ENCODE measurements at places on chromosomes 12 and 14.

DNA sequence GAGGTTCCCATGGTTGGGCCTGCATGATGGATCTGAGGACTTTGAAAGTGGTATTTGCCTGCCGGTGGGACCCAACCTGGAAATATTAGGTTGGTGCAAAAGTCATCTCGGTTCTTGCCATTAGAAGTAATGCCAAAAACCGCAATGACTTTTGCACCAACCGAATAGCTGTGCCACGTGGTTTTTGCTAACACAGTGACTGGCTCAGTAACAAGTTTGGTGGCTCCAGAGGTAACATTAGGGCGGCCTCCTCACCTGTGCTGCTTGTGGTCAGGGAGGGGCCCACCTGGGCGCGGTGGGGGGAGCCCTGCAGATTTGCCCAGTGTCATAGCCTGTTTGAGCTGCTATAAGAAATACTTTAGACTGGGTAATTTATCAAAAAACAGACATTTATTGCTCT is 1.8 kb downstream of the BDKRB2 start:
- no peak for DNase-seq

DNA sequence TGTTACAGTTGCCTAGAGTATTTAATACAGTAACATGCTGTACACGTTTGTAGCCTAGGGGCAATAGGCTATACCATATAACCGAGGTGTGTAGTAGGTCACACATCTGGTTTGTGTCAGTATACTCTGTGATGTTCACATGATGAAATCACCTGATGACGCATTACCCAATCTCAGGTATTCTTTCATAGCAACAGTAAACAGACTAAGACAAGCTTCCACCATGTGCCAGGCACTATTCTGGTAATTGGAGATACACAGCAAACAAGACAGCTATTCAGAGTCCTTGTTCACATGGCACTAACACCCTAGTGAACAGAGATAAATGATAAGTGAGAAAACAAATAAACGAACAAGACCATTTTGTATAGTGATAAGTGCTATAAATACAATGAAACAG is 3.8 kb upstream of the PDE3A start:
- DNase-seq = no peak

DNA sequence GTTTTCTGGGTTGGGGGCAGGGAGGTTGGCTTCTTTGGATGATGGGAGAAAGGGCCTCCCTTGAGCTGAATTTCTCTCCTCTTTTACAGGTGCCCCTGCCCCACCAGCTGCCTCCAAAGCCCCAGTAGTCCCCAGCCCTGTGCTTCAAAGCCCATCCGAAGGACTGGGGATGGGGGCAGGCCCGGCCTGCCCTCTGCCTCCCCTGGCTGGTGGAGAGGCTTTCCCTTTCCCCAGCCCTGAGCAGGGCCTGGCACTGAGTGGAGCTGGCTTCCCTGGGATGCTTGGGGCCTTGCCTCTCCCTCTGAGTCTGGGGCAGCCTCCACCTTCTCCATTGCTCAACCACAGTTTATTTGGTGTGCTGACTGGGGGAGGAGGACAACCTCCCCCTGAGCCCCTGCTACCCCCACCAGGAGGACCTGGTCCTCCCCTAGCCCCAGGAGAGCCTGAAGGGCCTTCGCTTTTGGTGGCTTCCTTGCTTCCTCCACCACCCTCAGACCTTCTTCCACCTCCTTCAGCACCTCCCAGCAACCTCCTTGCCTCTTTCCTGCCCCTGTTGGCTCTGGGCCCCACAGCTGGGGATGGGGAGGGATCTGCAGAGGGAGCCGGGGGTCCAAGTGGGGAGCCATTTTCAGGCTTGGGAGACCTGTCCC is 4.0 kb downstream of the MBD6 start:
- DNase-seq = no peak

DNA sequence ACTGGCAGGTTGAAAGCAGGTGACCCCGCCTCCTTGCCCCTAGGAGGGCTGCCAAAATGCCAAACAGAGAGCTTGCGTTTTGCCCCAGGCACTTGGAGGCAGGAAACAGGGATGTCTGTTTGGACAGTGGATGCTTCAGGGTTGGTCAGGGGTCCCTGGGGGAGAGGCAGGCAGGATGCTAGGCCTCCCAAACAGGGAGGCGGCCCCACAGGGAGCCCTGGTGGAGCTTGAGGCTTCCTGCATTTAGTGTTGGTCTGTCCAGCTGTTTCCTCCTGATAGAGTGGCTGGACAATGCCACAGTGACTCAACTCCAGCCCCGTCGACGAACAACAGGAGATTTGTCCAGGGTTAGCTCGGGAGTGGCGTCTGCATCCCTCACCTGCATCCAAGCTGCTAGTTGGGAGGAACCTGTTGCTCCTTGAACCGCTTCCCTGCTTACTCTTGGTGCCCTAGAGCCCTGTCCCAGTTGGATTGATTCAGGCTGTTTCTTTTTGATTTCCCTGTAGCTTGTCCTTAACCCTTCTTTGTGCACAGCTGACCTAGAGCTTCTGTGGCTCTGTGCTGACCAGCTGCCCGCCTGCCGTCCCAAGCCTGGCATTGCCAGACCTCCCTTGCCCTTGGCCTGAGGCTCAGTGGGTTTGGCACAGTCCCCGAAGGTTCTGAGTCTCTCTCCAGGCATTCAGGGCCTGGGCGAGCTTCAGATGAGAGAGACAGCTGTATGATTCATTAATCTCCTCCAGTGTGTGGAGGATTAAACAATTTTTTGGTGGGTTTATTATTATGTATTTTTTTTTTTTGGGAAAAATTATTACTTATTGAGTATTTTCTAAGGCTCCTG is 45.9 kb downstream of the TSPAN9 start:
- DNase-seq = no peak

DNA sequence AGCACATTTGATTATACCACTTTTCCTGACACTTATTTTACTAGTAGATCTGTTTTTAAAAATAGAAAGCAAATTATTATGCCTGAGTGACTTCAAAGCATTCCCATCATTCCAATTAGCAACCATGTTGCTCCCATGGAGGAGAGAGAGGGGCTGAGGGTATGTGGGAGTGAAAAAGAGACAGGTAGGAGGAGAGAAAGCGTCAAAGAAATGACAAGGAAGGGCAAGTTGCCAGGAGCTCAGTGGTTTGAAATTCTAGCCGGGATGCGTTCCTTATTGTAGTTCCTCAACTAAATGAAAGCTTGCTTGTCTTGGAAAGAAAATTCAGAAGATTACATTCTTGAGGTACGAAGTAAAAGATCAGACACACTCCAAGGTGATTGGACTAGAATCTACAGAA is 92.4 kb upstream of the PKP2 start:
- no peak for DNase-seq

GRCh38 chr12:113464852-113465719 is 6.6 kb downstream of the LHX5 start:
- DNase-seq = no peak

- peak; percentile 47 for DNase-seq
Measured at GRCh38 chr12:51721282-51721940, 127.1 kb downstream of the FIGNL2 start.

- DNase-seq = no peak
Measured at GRCh38 chr14:91869556-91869955, 2.2 kb upstream of the TC2N start.

- no peak for DNase-seq
Measured at GRCh38 chr12:117050060-117050459, 49.2 kb downstream of the TESC start.

- no peak for DNase-seq
Measured at GRCh38 chr12:95054206-95054605, 19.2 kb downstream of the NR2C1 start.

- no peak for DNase-seq
Measured at GRCh38 chr12:112822056-112822455, 30.5 kb downstream of the RPH3A start.

GRCh38 chr14:91376547-91377477 is 40.8 kb downstream of the CCDC88C start:
- DNase-seq = no peak

GRCh38 chr12:132398386-132398991 is 69.1 kb upstream of the GALNT9 start:
- no peak for DNase-seq

GRCh38 chr12:4909734-4910501 is at the start of gene KCNA1:
TSS of gene KCNA1 (plus strand) at chr12:4909905. CDS start at chr12:4911379, 1,474 bp downstream.
- DNase-seq = no peak

DNA sequence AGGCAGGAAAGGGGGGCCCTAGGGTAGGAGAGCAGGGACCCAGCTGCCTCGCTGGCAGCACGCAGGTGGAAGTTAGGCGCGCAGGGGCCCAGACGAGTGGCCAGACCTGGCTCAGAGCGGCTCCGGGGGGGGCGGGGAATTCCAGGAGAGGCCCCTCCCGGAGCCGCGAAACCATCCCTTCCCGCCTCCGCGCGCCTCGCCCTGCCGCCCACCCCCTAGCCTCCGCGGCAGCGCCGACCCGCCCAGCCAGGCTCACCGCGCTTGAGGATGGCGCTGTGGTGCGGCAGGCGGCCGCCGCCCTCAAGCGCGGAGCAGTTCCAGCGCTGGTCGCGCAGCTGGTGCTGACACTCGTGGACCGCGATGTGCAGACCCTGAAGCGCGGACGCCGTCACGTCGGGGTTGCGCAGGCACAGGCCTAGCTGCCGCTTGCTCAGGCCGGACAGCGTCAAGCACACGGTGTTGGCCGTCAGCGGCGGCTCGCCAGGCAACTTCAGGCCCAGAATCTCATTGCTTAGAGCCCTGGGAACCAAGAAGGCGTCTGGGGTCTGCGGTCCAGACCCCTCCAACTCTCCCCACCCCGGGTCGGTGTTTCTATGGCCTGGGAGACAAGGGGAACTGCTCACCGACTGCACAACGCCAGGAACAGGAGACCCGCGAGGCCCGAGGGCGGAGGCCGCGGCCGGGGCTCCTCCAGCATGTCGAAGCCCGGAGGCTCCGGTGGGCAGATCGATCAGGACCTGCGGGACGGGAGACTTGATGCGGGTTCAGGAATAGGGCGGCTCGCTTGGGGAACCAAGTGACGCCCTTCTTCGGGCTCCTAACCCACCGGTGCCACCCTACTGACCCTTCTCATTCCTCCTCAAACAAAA is 1.5 kb downstream of the WNT10B start:
- DNase-seq = no peak

DNA sequence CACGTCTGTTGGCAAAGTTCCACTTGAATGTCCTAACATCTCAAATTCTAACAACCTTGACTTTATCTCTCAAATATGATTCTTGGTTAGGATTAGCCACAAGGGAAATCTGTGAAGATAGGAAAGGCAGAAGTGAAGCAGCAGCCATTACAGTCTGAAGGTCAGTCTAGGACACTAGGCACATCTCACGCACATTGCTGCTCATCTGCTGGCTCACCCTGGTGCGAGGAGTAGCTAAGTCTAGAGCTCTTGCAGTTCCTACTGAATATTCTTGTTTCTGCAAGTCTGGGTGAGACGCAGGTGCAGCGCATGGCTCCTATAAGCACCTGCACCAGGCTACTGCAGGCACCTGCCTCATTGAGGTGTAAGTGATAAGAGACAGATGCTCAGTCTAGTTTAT is 6.4 kb upstream of the SLC25A3 start:
- no peak for DNase-seq

DNA sequence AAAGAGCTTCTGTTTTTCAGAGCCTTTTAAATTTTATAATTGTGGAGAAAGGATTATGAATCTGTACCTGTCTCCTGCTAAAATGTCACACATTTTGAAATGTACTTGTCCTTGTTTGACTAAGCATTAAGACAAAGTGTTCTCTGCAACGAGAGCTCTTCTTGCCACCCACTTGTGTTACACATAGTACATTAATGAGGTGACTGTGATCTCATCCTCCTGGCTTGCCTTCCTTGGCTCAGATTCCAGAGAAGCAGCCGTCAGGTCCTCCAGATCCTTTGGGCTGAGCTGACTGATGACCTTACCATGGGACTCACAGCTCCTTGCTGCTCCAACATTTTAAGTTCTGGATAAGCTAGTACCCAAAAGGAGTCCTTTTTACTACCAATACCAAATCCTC is 81.4 kb downstream of the BBS10 start:
- no peak for DNase-seq

GRCh38 chr12:19206493-19207077 is 77.1 kb downstream of the PLEKHA5 start:
- DNase-seq = no peak

DNA sequence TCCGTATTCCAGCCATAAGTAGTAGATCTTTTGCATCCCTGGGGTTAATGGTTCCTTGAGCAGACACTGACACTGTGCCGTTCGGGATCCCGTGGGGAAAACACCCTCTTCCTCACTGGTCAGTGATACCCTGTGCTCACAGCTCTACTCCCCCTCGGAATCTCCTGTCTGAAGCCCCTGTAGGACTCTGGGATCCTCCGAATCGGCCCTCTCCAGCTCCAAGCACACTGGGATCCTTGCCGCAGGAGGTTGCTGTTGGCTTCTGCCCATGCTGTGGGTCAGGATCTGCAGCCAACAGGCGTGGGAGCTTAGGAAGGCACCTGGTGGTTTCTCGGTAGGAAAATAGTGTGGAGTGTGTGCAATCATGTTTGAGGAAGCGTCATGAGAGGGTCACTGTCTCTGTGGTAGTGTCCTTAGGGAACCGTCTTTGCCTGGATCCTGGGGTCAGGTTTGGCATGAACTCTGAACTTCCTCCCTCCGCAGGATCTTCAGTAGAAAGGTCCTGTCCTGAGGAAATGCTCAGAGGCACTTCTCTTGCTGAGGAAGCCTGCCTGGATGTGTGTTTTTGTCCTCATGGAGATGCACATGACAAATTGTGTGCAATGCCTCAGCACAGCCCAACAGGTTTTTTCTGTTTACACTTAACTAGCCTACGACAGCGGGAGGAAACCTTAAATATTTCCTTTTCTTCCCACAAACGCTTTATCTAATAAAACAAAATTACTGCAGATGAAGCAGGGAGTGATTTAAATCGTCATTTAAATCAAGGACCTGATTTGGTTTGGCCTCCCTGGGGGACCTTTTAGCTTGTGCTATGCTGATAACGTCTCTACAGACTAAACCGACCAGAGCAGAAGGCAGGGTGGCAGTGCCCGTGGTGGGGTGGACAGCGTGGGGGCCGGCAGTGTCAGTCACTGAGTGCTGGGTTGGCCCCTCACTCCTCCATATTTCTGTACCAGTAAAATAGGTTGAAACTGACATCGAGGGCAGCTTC is 18.7 kb downstream of the FBXL14 start:
- no peak for DNase-seq

GRCh38 chr14:65356327-65356836 is 56.1 kb upstream of the FUT8 start:
- DNase-seq = no peak

- DNase-seq = no peak
Measured at GRCh38 chr14:70256601-70257000, 67.8 kb upstream of the SLC8A3 start.

- peak; percentile 33 for DNase-seq
Measured at GRCh38 chr12:116916714-116917114, 6.0 kb downstream of the FBXW8 start.

Measured in stimulated activated CD4-positive, alpha-beta T cell treated with anti-CD3 and anti-CD28 coated beads, TNF-alpha, amount 100 ng/mL, for 48 hours (primary cell).